ENCODE measurements at places on chromosomes 11 and 22.

DNA sequence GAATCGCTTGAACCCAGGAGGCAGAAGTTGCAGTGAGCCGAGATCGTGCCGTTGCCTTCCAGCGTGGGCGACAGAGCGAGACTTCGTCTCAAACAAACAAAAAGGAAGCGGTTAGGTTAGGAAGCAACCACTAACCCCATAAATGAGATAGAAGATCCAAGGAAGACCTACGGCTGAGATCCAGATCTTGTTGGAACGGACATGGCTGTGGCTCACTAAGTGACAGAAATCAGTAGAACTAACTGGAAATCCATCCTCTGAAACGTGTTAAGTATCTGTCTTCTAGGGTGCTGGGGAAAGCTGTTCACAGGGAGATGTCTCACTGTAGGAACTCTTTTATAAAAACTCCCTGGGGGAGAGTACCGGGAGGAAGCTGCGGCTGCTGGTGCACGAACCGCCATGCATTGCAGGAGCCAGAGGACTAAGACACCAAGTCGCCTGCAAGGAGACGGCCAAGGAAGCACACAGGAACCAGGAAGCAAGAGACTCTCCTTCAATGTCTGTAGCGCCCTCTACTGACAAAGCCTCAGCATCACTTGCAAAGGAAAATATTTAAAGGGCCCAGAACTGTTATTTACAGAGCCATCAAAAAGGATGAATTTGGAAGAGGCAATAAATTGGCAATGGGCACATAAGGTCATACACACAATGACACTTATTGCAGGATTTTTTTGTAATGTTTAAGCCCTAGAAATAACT is 16.9 kb upstream of the SPTY2D1 start:
- H3K27me3 ChIP-seq: peaks cover 3% of the 10 kb centered on the region
- H3K36me3 ChIP-seq: no peaks in the 10 kb centered on the region
- peak; percentile 25 for DNase-seq
- no peaks in the 10 kb centered on the region for H3K4me1 ChIP-seq

DNA sequence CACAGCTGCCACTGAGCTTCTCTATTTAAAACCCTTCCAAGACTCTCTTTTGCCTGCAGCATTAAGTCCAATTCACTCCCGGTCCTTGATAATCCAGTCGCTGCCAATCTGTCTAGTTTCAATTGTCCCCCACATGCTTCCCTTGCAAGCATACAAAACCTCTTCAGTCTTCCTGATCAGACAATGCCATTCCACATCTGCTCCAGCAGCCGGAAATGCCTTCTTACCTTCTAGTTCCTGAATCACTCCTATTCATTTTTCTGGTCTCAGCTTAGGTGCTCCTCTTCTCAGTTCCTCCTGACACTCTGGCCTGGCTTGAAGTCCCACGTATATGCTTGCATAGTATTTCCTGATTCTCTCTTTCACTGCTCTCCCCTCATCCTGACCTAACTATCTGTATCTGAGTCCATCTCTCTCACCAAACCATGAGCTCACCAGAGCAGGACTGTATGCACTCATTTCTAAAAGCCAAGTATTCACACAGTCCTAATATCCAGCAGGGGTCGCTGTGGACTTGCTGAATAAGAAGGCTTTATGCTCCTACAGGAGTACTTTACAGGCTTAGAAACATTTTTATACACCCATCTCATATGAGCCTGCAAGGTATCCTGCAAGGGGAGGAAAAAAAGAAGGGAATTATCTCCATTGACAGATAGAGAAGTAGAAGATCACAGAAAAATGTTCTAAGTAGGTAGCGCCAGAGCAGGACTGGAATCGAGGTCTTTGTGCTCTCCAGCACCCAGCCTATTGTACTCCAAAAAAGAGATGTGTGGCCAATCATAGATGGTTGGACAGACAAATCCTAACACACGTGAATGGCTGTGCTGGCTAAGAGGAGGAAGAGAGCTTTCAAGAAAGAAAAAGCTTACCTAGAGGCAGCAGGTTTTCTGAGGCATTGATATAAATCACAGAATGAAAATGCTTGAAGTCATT is 19.2 kb downstream of the XRRA1 start:
- H3K4me3 ChIP-seq: no peak overlapping the region
- H3K36me3 ChIP-seq: no peaks in the 10 kb centered on the region
- peak; percentile 57 for DNase-seq
- H3K27me3 ChIP-seq: no peaks in the 10 kb centered on the region
- H3K4me1 ChIP-seq: no peaks in the 10 kb centered on the region

GRCh38 chr11:10892250-10892649 is 34.4 kb upstream of the ZBED5 start:
- peaks cover under 1% of the 10 kb centered on the region for H3K4me1 ChIP-seq
- H3K36me3 ChIP-seq: peaks cover 3% of the 10 kb centered on the region
- H3K27me3 ChIP-seq: no peaks in the 10 kb centered on the region
- DNase-seq: no peak
- H3K4me3 ChIP-seq: no peak overlapping the region

GRCh38 chr22:20777420-20778177 is 3.7 kb downstream of the SERPIND1 start:
- DNase-seq: no peak
- no peak overlapping the region for H3K27ac ChIP-seq

- H3K27ac ChIP-seq: no peak overlapping the region
- H3K27me3 ChIP-seq: peaks cover 6% of the 10 kb centered on the region
- H3K4me1 ChIP-seq: peaks cover 8% of the 10 kb centered on the region
- H3K4me3 ChIP-seq: peak overlapping the region; percentile 34
Measured at GRCh38 chr11:77642228-77642627, 4.6 kb upstream of the CLNS1A start.

GRCh38 chr11:105130189-105130813 is 9.3 kb downstream of the CARD18 start:
- H3K27ac ChIP-seq: no peak overlapping the region
- no peak overlapping the region for H3K4me3 ChIP-seq
- DNase-seq: no peak
- peaks cover 2% of the 10 kb centered on the region for H3K36me3 ChIP-seq

GRCh38 chr11:132895340-132895739 is 637.0 kb downstream of the OPCML start:
- H3K4me3 ChIP-seq: no peak overlapping the region
- DNase-seq: no peak
- peak overlapping the region; percentile 88 for H3K27ac ChIP-seq
- peaks cover 13% of the 10 kb centered on the region for H3K4me1 ChIP-seq
- H3K36me3 ChIP-seq: no peaks in the 10 kb centered on the region

DNA sequence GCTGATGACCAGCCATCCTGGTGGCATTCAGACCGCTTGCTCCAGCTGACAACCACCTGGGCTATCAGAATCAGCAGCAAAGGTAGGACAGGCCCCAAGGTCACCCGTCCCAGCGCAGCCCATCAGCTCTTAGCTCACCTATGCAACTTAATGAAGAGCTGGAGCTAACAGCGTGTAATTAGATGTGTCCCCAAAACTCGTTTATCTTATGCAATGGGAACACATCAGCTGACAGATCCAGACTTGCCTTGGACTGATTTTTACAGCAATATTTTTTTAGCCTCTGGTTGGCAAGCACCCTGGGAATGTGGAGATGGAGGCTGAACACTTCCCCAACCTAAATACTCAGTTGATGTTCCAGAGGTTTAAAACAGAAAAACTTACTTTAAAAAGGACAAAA is 76.0 kb downstream of the PACSIN2 start:
- no peaks in the 10 kb centered on the region for H3K27me3 ChIP-seq
- peak overlapping the region; percentile 21 for H3K27ac ChIP-seq
- no peak for DNase-seq
- H3K36me3 ChIP-seq: peaks cover 3% of the 10 kb centered on the region
- H3K4me1 ChIP-seq: peaks cover 82% of the 10 kb centered on the region

GRCh38 chr22:42078469-42079318 is 806 bp upstream of the SMDT1 start:
- peak overlapping the region; percentile 96 for H3K27ac ChIP-seq
- DNase-seq: no peak
- H3K4me3 ChIP-seq: peak overlapping the region; percentile 92
- no peaks in the 10 kb centered on the region for H3K27me3 ChIP-seq

DNA sequence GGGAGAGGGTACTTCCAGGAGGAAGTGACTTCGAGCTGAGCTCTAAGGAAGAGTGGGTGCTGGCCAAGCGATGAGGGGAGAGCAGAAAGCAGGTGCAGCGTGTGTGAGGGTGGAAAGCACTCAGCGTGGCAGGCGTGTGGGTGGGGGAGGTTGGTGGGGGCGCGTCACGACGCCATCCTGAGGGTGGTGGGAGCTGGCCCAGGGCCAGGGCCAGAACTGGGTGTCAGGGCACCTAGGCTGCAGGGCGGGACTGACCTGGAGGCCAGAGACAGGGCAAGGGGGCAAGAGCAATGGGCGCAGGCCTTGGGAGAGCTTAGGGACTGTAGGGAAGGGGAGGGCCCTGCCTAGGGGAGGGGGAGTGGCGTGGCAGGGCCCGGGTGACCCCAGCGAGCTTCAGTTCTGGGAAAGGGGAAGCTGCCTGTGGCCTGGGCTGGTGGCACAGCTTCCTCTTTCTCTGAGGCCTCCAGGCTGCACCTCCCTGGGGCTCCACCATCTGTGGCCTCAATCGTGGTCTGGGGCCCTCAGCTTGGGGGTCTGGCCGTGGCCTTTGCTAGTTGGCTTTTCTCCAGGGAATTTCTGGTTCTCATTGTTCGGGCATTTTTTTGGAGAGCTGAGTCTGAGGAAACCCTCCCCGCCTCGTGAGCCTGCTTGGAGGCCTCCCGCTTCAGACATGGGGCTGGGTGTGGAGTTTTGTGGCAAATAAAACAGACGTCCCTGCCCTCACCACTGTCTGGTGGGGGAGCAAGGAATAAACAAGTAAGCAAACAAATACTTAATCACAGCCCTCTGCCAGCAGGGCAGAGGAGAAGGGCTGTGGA is 8.9 kb downstream of the RELT start:
- no peak overlapping the region for H3K4me3 ChIP-seq
- DNase-seq: no peak
- H3K27ac ChIP-seq: no peak overlapping the region
- no peaks in the 10 kb centered on the region for H3K36me3 ChIP-seq

GRCh38 chr22:40281717-40282116 is 64.6 kb upstream of the ADSL start:
- no peak overlapping the region for H3K4me3 ChIP-seq
- H3K4me1 ChIP-seq: no peaks in the 10 kb centered on the region
- H3K27me3 ChIP-seq: no peaks in the 10 kb centered on the region
- no peak for DNase-seq
- H3K27ac ChIP-seq: no peak overlapping the region
- H3K36me3 ChIP-seq: peaks cover 12% of the 10 kb centered on the region

DNA sequence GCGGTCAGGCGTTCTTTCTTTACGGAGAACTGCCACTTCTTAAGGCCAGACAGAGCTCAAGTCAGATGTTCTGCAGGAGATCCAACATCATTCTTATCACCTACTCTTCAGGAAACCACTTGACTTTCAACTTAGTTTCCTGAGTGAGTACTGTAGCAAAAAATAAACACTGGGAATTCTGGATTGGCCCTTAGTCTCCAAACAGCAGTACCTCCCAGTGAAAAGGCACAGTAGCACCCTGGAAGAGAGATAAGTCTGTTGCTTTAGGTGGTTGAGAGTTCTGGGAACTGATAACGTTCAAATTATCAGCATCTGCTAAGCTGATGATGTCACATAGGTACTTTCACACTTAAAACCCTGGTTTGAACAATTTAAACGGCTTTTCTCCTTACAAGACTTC is 971.8 kb upstream of the TENM4 start:
- no peak overlapping the region for H3K4me3 ChIP-seq
- H3K36me3 ChIP-seq: peaks cover 7% of the 10 kb centered on the region
- no peak overlapping the region for H3K27ac ChIP-seq
- no peaks in the 10 kb centered on the region for H3K4me1 ChIP-seq
- no peak for DNase-seq

DNA sequence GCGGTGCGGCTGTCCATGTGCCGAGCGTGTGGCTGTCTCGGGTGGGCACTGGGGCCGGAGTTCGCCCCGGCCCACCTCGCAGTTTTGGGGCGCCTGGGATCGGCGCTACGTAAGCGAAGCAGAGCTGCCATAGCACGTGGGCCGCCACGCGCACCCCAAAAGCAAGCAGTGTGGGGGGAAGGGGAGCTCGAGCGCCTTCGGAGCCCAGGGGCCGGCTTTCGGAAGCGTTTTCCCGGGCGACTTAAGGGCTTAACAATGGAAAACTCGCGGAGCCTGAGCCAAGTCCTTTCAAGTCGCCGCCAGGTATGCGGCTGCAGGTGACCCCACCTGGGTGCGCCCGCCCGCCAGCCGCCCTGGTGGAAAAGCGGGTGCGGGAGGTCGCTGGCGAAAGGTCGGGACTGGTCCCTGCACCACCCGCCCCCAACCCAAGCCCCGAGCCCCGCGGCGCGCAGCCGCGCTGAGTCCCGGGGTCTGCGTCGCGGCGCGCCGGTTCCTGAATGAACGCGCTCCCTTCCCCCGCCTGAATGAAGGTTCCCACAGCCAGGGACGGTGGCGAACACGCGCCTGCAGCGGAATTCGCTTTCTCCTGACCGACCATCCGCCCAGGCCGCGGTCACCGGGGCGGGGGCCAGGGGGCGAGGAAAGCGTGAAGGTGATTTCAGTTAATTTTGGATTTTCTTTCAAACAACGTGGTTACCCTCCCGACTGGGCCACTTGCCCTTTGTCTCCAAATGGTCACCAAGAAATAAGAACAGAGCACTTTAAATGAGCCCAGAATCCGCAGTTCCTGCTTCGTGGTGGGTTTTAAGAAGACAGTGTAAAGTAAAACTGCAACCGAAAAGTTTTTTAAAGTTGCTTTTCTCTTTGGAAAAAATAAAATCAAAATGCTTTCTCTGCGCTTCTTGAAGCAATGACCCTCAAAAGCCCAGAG is 2.8 kb upstream of the CCND1 start:
- peaks cover 4% of the 10 kb centered on the region for H3K36me3 ChIP-seq
- peaks cover 19% of the 10 kb centered on the region for H3K27me3 ChIP-seq
- peaks cover 42% of the 10 kb centered on the region for H3K4me1 ChIP-seq
- peak; percentile 67 for DNase-seq

DNA sequence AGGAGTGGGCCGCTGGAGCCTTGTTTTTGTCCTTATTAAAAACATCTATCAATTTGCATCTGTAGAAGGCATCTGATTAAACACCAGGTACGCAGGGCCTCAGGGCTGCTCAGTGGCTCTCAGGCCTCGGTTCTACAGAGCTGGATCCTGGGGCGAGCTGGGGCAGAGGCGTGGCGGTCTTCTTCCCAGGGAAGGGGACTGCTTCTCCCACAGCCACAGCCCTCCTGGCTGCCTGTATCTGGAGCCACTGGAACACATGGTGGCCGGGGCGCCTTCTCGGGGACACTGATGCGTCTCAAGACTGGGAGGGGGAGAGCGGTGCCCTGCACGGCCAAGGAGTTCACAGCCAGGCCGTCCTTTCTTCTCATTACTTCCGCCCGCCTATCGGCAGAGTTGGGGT is 1178.2 kb downstream of the BRD1 start:
- H3K27me3 ChIP-seq: no peaks in the 10 kb centered on the region
- H3K4me1 ChIP-seq: peaks cover 3% of the 10 kb centered on the region

Measured in neural crest cell (in vitro differentiated cells).